ENCODE measurements at places on chromosomes 1 and 21.
A peak's percentile ranks its signal among the peaks of the same experiment; 100 is the strongest.

GRCh38 chr1:112251766-112252506, 144.1 kb upstream of the CTTNBP2NL start:
- DNase-seq = peak; percentile 14
- no peaks in the 10 kb centered on the region for H3K36me3 ChIP-seq
- H3K4me3 ChIP-seq = no peak overlapping the region
- no peaks in the 10 kb centered on the region for H3K27me3 ChIP-seq

- no peak overlapping the region for H3K4me3 ChIP-seq
- no peaks in the 10 kb centered on the region for H3K4me1 ChIP-seq
- H3K27me3 ChIP-seq = no peaks in the 10 kb centered on the region
- no peak for DNase-seq
- H3K36me3 ChIP-seq = no peaks in the 10 kb centered on the region
- H3K27ac ChIP-seq = no peak overlapping the region
These were observed 26.1 kb downstream of the F3 start for GRCh38 chr1:94515296-94515947.

DNA sequence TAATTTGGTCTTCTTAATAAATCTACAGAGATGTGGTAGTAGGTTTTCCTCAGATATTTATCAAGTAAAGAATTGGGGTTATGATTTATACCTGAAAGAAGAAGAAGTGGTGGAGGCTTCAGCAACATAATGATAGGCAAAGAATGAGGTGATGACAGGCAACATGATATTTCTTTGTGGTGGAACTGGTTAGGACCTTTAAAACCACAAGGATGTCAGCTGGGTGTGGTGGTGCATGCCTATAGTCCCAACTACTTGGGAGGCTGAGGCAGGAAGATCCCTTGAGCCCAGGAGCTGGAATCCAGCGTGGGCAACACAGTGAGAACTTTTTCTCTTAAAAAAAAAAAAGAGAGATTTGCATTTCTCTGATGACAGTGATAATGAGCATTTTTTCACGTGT, 34.1 kb upstream of the COL11A1 start:
- H3K27ac ChIP-seq = no peak overlapping the region
- no peak overlapping the region for H3K4me3 ChIP-seq
- H3K36me3 ChIP-seq = no peaks in the 10 kb centered on the region
- H3K27me3 ChIP-seq = no peaks in the 10 kb centered on the region

- H3K27me3 ChIP-seq = no peaks in the 10 kb centered on the region
- H3K4me3 ChIP-seq = no peak overlapping the region
- no peak overlapping the region for H3K27ac ChIP-seq
- no peak for DNase-seq
These were observed 116.3 kb downstream of the ST6GALNAC3 start for GRCh38 chr1:76190749-76191424.

- no peak for DNase-seq
- no peaks in the 10 kb centered on the region for H3K4me1 ChIP-seq
- no peak overlapping the region for H3K4me3 ChIP-seq
- no peak overlapping the region for H3K27ac ChIP-seq
- no peaks in the 10 kb centered on the region for H3K27me3 ChIP-seq
These were observed 150.9 kb downstream of the ZC3H11B start for GRCh38 chr1:219461981-219462400.

- no peaks in the 10 kb centered on the region for H3K4me1 ChIP-seq
- no peaks in the 10 kb centered on the region for H3K36me3 ChIP-seq
- DNase-seq = no peak
- H3K27ac ChIP-seq = no peak overlapping the region
- H3K4me3 ChIP-seq = no peak overlapping the region
- H3K27me3 ChIP-seq = no peaks in the 10 kb centered on the region
These were observed 54.4 kb downstream of the CNIH3 start for GRCh38 chr1:224670506-224670905.

DNA sequence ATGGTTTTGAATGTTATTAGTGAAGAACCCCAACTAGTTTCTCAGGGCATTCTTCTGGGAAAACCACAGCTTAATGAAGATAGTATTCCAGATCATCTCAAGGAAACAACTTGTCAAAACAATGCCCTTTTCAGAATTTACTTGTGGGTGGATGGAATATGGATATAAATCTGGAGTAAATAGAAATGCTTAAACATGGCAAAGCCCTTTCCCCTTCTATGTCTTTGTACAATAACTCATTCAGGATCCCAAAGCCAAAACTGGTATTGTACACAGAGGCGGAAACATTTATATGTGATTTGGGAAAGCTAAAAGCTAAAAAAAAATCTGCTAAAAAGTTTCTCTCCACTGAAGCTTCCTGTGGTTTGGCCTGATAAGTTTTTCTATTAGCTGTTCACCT, 55.5 kb upstream of the RGS5 start:
- no peaks in the 10 kb centered on the region for H3K27me3 ChIP-seq
- no peaks in the 10 kb centered on the region for H3K36me3 ChIP-seq
- H3K4me1 ChIP-seq = no peaks in the 10 kb centered on the region
- no peak for DNase-seq
- H3K27ac ChIP-seq = no peak overlapping the region
- H3K4me3 ChIP-seq = no peak overlapping the region

DNA sequence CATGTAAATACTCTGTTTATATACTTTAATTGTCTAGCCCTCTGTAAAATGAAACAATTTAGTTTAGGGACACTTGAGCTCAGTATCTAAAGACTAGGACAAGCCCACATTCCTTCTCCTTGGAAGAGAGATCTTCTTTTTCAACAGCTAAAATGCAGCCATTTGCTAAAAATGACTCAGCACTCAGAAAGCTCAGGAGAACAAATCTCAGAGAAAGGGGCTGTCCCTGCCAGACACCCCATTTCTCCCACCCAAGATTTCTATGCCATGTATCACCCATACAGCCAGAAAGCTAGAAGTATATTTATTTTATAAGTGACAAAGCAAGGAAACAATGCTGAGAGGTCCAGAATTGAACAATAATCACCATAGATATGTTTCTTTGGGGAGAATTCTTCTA, 23.2 kb upstream of the PRDX6 start:
- no peaks in the 10 kb centered on the region for H3K27me3 ChIP-seq
- no peaks in the 10 kb centered on the region for H3K36me3 ChIP-seq
- peaks cover 2% of the 10 kb centered on the region for H3K4me1 ChIP-seq
- DNase-seq = no peak
- no peak overlapping the region for H3K27ac ChIP-seq

GRCh38 chr1:1371364-1371745, 3.7 kb downstream of the AURKAIP1 start:
- H3K36me3 ChIP-seq = peaks cover 22% of the 10 kb centered on the region
- H3K4me3 ChIP-seq = no peak overlapping the region
- no peaks in the 10 kb centered on the region for H3K27me3 ChIP-seq
- no peak overlapping the region for H3K27ac ChIP-seq

GRCh38 chr1:196890668-196891067, 2.8 kb downstream of the CFHR4 start:
- no peak for DNase-seq
- H3K27ac ChIP-seq = no peak overlapping the region

- H3K4me3 ChIP-seq = no peak overlapping the region
- H3K4me1 ChIP-seq = peaks cover 3% of the 10 kb centered on the region
- peak; percentile 39 for DNase-seq
- no peaks in the 10 kb centered on the region for H3K27me3 ChIP-seq
These were observed 341.5 kb downstream of the KCNH1 start for GRCh38 chr1:210792250-210793102.

DNA sequence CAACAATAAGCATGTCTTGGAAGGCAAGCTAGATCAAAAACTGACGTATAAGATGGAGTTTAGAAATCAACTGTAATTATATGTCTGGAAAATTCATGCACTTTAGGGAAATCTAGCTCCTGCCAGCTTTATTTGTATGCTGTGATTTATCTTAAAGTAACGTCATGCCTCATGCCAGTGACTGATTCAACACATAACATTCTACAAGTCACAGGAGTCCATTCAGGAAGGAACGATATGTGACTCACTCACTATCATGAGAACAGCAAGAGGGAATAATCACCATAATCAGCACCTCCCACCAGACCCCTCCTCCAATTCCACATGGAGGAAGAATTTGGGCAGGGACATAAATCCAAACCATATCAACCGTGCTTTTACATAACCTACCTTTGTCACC, 682.4 kb upstream of the ADAMTS5 start:
- no peaks in the 10 kb centered on the region for H3K27me3 ChIP-seq
- H3K4me3 ChIP-seq = no peak overlapping the region
- DNase-seq = peak; percentile 56
- H3K36me3 ChIP-seq = no peaks in the 10 kb centered on the region
- H3K27ac ChIP-seq = no peak overlapping the region
- H3K4me1 ChIP-seq = no peaks in the 10 kb centered on the region

DNA sequence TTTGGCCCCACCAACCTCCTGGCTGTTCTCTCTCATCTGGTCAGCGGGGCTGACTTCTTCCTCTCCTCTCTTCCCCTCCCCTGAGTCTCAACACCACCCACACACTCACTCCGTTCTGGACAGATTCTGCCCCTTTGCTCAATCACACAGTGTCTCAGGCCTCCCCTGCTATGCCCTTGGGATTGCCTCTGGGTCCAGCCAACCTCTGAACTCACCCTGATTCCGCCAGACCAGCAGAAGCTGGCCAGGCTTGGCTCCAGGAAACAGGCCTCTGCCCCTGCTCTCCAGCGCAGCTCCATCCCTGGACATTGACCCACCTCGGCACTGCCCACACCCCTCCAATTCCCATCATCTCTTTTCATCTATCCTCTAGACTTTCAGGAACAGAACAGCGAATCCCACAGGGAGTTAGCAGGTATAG, 22.1 kb downstream of the AHDC1 start:
- no peak for DNase-seq
- H3K4me1 ChIP-seq = peaks cover 9% of the 10 kb centered on the region
- no peaks in the 10 kb centered on the region for H3K27me3 ChIP-seq
- no peak overlapping the region for H3K27ac ChIP-seq

DNA sequence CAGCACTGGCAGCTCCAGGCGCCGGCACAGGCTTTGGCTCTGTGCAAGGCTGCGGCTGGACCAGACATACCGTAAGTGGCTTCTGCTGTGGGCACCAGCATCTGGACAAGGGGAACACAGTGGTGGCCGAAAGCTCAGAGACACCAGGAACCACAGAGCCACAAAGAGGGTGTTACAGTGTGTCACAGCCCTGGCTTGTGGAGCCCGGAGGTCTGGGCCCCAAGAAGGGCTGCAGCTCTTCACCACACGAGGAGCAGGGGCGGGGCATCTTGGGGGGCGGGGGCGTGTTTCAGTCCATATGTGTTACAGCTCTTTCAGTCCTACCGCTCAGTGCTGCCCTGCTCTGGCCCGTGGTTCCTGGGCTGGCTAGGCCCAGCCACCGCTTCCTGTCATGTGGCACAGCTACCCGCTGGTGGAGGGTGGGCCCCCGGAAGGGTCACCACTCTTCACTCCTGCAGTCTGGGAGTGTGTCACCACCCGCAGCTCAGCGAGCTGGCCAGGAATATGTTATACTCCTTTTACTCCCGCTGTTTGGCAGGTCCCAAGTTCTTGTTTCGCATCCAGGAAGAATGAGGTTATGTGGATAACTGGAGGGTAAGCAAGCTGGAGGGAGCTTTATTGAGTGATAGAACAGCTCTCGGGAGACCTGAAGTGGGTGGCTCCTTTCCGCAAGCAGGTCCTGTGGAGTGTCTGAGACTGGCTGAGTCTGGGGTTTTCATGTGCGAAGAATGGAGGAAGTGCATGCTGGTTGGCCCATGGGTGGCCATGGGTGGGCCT, 3.3 kb upstream of the LSM10 start:
- H3K27me3 ChIP-seq = no peaks in the 10 kb centered on the region
- peak overlapping the region; percentile 58 for H3K27ac ChIP-seq
- peaks cover 2% of the 10 kb centered on the region for H3K36me3 ChIP-seq
- H3K4me3 ChIP-seq = peak overlapping the region; percentile 21

- H3K4me3 ChIP-seq = no peak overlapping the region
- no peak overlapping the region for H3K27ac ChIP-seq
- H3K4me1 ChIP-seq = no peaks in the 10 kb centered on the region
- H3K36me3 ChIP-seq = no peaks in the 10 kb centered on the region
- no peak for DNase-seq
These were observed 2.8 kb upstream of the HAPLN2 start for GRCh38 chr1:156616463-156616862.

DNA sequence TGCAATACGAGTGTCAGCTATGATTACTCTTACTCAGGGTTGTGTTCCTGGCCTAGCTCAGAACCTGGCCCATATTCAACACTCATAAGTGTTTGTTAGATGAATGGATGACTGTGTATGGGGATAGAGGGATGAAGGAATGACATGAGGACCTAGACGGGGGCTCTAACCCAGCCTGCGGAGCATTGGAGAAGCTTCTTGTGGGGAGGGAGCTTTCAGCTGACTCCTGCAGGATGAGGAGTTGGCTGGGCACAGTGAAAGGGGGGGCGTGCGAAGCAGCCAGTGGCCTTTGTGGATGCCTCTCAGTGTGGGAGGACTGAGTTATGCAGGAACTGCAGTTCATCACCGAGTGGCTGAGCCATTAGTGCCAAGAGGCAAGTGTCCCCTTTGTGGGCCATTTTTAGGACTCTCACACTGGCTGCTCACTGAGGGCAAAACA, 1.2 kb upstream of the EXTL1 start:
- no peak for DNase-seq
- H3K36me3 ChIP-seq = no peaks in the 10 kb centered on the region
- H3K27ac ChIP-seq = no peak overlapping the region
- H3K4me1 ChIP-seq = peaks cover 27% of the 10 kb centered on the region
- H3K27me3 ChIP-seq = no peaks in the 10 kb centered on the region

GRCh38 chr1:206065547-206066145, 12.7 kb downstream of the RHEX start:
- H3K36me3 ChIP-seq = no peaks in the 10 kb centered on the region
- no peak overlapping the region for H3K27ac ChIP-seq
- H3K4me3 ChIP-seq = no peak overlapping the region
- no peaks in the 10 kb centered on the region for H3K27me3 ChIP-seq
- peaks cover 5% of the 10 kb centered on the region for H3K4me1 ChIP-seq

GRCh38 chr1:206001476-206001888, 1.7 kb downstream of the RAB7B start:
- H3K27me3 ChIP-seq = no peaks in the 10 kb centered on the region
- no peak overlapping the region for H3K4me3 ChIP-seq
- H3K36me3 ChIP-seq = no peaks in the 10 kb centered on the region
- peaks cover 36% of the 10 kb centered on the region for H3K4me1 ChIP-seq
- peak overlapping the region; percentile 9 for H3K27ac ChIP-seq
- peak; percentile 82 for DNase-seq

DNA sequence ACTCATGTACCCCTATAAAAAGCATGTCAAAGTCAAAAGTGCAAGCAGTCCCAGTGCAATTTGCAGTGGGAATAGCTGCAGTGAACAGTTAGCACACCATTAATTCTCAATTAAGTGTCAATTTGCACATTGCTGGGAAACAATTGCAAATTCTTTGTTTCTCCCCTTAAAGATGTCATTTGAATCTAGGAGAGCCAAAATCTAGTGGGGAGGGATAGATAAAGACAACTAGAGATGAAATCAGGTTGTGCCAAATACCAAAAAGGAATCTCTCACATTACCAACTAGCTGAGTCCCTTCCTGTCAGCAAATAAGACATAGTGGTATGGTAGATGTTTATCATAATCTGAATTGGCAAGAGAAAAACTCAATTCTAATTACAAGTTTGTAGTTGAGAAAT, 330.7 kb downstream of the NUF2 start:
- H3K27ac ChIP-seq = no peak overlapping the region
- H3K4me3 ChIP-seq = no peak overlapping the region
- H3K4me1 ChIP-seq = no peaks in the 10 kb centered on the region
- H3K36me3 ChIP-seq = no peaks in the 10 kb centered on the region

- H3K27ac ChIP-seq = no peak overlapping the region
- peaks cover 2% of the 10 kb centered on the region for H3K4me1 ChIP-seq
- DNase-seq = no peak
- H3K27me3 ChIP-seq = no peaks in the 10 kb centered on the region
- peaks cover 12% of the 10 kb centered on the region for H3K36me3 ChIP-seq
These were observed 44.9 kb downstream of the PCSK9 start for GRCh38 chr1:55084257-55084656.

GRCh38 chr1:40896482-40896881, 34.3 kb upstream of the CITED4 start:
- no peaks in the 10 kb centered on the region for H3K27me3 ChIP-seq
- no peak for DNase-seq
- no peak overlapping the region for H3K4me3 ChIP-seq
- no peaks in the 10 kb centered on the region for H3K36me3 ChIP-seq
